ENCODE measurements at places on chromosomes 6 and 20.

DNA sequence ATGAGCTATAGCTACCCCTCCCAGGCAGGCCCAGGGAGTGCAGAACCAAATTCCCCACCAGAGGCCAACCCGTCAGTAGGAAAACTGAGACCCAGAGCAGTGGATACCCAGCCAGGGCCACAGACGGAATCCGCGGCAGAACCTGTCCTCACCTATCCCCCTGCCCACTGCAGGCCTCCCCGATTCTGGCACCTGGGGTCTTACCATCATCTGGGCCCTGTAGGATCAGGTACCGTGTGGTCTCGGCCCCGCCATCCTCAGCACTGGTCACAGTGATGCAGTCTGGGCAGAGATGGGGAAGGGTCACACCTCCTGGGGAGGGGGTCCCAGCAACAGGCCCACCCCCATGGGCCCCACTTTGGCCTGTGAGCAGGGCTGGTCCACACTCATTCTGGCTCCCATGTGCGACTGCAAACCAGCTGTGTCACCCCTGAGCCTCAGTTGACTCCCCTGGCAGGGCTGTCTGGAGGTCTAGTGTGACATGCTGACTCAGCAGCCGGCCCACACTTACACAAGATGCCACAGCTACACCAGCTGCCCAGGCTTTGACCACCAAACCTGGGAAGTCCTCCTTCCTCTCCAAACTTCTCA lies 3.8 kb downstream of the ZNF335 start:
- DNase-seq: no peak

DNA sequence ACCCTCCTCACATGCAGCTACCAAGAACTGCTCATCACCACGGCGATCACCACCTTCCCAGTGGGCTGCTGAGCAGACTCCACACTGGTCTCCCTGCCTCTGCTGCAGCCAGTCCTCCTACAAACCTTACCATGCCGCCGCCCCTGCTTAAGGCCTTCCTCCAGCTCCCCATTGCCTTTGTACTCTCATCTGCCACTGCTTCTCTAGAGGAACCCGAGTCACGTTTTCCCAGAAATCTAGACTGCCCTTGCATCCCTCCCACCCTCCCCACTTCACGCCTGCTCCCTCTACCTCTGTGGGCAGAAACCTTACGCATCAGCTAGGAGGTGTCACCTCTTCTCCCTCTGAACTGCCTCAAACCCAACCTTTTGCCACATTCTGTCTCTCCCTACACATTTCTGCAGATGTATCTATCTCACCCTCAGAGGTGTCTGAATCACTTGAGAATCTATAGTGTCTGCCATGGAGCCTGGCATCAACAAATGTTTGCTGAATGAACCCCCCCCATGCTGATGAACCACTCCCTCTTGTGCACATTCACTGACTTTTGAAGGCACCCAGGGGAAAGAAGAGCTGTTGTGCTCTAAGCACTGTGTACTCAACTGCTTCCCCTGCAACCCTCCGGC lies 4.3 kb downstream of the E2F1 start:
- DNase-seq: no peak

GRCh38 chr6:170024940-170025339 lies 265.9 kb downstream of the DLL1 start:
- DNase-seq: no peak

DNA sequence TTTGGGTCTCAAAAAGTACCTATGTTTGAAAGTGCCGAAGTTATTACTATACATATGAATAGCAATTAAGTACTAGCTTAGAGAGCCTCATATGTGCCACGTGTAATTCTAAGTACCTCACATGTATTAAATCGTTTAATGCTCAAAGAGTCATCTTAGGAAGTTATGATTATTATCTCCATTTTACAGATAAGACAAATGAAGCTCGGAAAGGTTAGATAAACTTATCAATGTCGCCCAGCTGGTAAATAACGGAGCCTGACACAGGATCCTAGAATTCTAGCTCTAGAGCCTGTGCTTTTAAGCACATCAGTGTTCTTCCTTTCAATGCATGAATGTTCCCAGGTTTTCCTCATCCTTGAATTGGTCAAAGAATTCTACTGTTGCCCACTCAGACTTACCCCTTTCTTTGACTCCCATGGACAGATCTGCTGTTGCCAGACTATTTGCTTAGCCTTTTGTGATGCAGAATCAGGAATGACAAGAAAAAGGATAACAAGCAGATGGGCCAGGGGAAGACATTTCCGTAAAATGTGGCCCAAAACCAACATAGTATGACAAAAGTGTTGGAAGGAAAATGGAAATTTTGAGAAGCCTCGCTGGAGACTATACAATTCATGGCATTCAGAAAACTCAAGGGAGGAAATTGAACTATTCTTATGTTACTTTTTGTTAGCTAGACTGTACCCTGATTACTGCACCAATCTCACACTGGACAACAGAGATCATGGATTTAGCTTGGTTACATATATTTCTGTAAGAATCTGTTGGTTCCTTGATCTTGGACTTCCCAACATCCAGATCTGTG lies 237.1 kb upstream of the CITED2 start:
- DNase-seq: no peak

GRCh38 chr6:43005844-43006243 lies 7.9 kb downstream of the MEA1 start:
- no peak for DNase-seq

GRCh38 chr6:126302191-126302590 lies 37.7 kb upstream of the CENPW start:
- no peak for DNase-seq

- no peak for DNase-seq
Observed at GRCh38 chr20:3430376-3431069, 23.1 kb upstream of the DNAAF9 start.

- no peak for DNase-seq
Observed at GRCh38 chr6:128156321-128157111, 255.7 kb upstream of the THEMIS start.

GRCh38 chr6:33272275-33273128 lies 627 bp downstream of the RPS18 start:
- no peak for DNase-seq

DNA sequence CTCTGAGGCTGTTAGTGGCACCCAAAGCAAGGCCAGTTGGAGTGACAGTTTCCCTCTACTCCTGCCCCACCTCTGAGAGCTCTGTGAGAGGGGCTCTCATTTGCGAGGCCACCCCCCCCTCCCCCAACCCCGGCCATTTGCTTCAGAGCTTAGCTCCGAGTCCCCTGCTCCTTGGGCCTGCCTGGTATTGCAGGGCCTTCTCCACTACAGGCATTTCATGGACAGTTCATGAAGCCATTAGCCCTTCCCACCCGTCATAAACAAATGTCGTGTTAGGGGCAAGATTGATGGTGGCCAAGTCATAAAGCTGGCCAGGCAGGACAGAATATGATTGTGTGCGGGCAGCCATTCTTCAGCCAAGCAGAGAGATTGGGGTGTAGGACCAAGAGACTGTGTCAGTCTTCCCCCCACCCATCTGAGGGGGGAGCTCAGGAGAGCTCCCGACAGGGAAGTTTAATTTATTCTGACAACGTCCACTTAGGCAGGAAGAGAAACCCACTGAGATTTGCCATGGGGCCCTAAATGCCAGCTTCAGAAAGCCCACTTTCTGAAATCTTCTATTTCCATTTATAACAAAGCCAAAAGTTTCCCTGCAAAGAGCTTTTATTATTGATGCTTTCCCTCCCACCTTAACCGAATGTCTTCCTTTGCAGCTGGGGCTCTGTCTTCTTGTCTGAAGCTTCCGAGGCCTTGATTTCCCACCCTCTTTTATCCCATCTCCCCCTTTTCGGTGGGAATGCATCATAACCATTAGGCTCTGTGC lies 7.2 kb downstream of the FOXC1 start:
- no peak for DNase-seq

DNA sequence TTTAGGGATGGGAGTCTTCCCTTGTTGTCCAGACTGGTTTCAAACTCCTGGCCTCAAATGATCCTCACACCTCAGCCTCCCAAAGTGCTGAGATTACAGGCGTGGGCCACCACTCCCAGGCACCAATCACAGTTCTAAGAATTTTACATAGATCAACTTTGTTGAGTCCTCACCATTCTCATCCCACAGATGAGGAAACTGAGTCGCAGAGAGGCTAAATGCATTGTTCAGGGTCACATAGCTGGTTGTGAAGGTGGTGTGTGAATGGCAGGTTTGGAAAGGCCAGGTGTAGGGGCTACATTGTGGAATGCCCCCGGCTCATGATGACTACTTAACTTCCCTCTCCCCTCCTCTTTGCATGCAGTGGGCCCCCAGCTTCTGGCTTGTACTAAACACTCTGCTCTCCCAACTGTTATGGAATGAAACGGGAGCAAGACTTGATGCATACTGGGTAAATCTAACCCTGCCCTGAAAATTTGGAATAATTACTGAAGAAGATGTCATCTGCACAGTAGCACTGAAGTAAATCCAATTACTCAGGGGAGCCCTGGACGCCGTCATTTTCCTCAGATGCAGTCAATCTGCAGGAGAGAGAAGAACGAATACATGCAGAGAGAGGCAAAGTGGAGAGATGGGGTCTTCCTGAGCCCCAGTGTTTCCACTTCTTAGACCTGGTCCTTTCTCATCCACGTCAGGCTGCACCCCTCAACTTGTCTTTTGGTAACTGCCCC lies 102.3 kb upstream of the ZNF217 start:
- no peak for DNase-seq

DNA sequence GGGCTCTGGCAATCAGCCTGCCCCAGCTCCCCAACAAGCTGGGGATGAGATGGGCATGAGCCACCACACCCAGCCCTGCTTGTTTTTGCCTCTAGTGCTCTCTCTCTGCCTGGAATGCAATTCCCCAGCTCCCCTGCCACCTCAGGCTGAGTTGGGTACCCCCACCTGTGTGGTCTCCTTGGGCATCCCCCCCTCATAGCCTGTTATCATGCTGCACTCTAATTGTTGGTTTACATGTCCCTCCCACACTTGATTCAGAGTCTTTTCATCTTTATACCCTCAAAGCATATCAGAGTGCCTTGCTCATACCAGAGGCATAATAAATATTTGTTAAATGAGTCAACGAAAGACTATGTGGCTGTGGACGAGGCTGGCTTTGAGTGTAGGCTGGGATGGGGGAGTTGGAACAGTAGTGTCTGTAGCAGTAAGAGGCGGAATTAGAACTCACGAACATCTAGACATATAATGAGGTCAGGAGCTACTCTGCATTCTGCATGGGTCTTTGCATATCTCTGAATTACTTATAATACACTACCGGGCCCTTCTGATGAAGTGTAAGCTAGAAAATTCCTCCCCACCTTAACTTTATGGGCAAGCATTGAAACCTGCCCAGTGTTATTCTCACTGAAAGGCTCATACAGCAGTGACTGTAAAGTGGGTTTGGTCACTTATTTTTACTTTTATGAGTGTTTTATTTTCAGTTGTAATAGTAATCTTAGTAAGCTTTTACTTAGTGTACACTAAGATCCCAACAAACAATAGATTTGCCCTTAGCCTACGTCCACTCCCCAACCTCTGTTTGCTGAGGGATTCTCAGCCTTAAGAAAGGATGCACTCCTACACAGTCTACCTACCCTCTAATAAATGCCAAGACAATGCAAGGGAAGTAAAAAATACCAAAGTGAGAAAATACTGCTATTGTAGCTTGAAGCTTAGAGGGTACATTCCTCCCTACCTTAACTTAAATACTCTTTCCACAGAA lies 58.7 kb downstream of the EDN1 start:
- no peak for DNase-seq

DNA sequence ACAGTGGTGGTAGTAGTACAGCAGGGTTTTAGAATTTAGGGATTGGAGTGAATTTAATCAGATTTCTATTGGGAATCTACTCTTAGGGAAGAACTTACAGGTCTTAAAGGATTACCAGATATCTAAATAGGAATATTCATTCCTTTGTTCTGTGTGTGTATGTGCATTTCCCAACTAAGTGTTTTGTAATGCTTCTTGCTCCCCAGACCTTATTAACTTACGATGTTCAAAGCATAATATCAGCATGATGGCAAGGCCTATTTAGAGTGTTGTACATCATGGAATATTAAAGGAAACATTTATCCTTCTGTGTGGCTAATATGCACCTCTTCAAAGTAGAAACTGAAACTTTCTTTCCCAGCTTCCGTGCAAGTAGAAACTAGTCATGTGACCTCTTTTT lies 133.9 kb downstream of the EPM2A start:
- DNase-seq: no peak

GRCh38 chr20:10125757-10126156 lies 91.0 kb downstream of the ANKEF1 start:
- DNase-seq: no peak

- DNase-seq: no peak
Observed at GRCh38 chr6:33853736-33854135, 49.9 kb upstream of the MLN start.

- DNase-seq: no peak
Observed at GRCh38 chr20:2004171-2004570, 10.3 kb upstream of the PDYN start.

GRCh38 chr20:59411589-59411988 lies 111.2 kb downstream of the EDN3 start:
- DNase-seq: no peak

Data from activated CD8-positive, alpha-beta memory T cell treated with anti-CD3 and anti-CD28 coated beads for 1 hour (primary cell).